Upper lobe of left lung (tissue), 6 donors: ENCODE measurements at places on chromosomes 3 and 15. TPM values are rescaled to one million over a fixed set of nuclear protein-coding genes. Genes with fewer than 3 reads are reported as not detected.

- DNase-seq, result no peak
- H3K27me3 ChIP-seq, result no peaks in the 10 kb centered on the region
- no peaks in the 10 kb centered on the region for H3K36me3 ChIP-seq
- H3K27ac ChIP-seq, result no peak overlapping the region
Observed at GRCh38 chr3:154782151-154782550, 298.0 kb upstream of the MME start.

- no peak overlapping the region for H3K4me3 ChIP-seq
- no peaks in the 10 kb centered on the region for H3K27me3 ChIP-seq
- peak overlapping the region; percentile 53 for H3K27ac ChIP-seq
- H3K4me1 ChIP-seq, result no peaks in the 10 kb centered on the region
Observed at GRCh38 chr15:61558172-61559136, 329.4 kb upstream of the RORA start.

GRCh38 chr3:114848643-114849350 lies 298.3 kb downstream of the ZBTB20 start:
- DNase-seq, result no peak
- peaks cover 17% of the 10 kb centered on the region for H3K4me1 ChIP-seq
- H3K36me3 ChIP-seq, result no peaks in the 10 kb centered on the region
- no peak overlapping the region for H3K27ac ChIP-seq
- no peaks in the 10 kb centered on the region for H3K27me3 ChIP-seq
- no peak overlapping the region for H3K4me3 ChIP-seq

- H3K4me3 ChIP-seq, result no peak overlapping the region
- H3K4me1 ChIP-seq, result peaks cover 29% of the 10 kb centered on the region
- H3K36me3 ChIP-seq, result peaks cover 4% of the 10 kb centered on the region
- no peak overlapping the region for H3K27ac ChIP-seq
Observed at GRCh38 chr15:42172475-42172874, 16.0 kb upstream of the PLA2G4F start.

- H3K4me1 ChIP-seq, result peaks cover 11% of the 10 kb centered on the region
- no peak overlapping the region for H3K4me3 ChIP-seq
- no peaks in the 10 kb centered on the region for H3K36me3 ChIP-seq
- H3K27me3 ChIP-seq, result no peaks in the 10 kb centered on the region
Observed at GRCh38 chr15:94238539-94239118, 7.3 kb downstream of the MCTP2 start.

DNA sequence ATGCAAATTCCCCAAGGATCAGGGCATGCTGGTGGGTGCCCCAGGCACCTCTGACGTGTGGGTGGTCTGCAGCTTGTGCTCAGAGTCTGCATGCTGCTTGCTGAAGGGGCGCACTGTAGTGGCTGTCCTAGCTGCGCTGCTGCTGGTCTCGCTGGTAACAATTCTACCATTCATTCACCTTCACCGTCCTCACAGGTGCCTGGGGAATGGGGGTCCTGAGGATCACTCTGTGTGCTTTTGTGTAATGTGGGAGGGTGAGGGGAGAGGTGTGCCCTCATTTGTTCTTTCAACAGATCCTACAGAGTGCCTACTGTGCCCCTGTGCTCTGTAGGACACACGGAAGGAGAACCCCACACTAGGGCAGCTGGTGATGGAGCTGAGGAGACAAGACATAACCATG lies 2.1 kb upstream of the ITGA11 start:
- no peaks in the 10 kb centered on the region for H3K27me3 ChIP-seq
- no peak overlapping the region for H3K27ac ChIP-seq
- H3K36me3 ChIP-seq, result no peaks in the 10 kb centered on the region
- DNase-seq, result no peak

GRCh38 chr15:40906991-40907802 lies 12.9 kb downstream of the VPS18 start:
- peaks cover 17% of the 10 kb centered on the region for H3K36me3 ChIP-seq
- H3K4me1 ChIP-seq, result peaks cover 75% of the 10 kb centered on the region
- peak overlapping the region; percentile 93 for H3K27ac ChIP-seq

DNA sequence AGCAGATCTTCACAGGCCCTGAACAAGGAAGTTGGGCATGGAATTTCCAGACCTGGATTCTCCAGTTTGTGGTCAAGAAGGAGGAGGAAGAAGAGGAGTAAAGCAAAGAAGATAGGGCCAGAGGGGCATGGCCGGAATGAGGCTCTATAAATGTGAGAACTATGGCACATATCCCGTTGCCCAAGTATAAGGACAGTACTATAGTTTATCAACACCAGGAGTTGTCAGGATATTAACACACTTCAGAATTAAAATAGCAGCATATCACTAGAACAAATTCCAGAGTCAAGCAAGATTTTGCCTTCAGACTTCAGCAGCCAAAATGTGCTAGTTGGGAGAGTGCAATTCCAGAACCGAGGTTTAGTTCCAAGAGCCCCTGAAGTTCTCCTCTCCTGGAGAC lies 38.4 kb upstream of the PHLDB2 start:
- H3K36me3 ChIP-seq, result no peaks in the 10 kb centered on the region
- H3K4me3 ChIP-seq, result no peak overlapping the region
- no peak overlapping the region for H3K27ac ChIP-seq
- no peak for DNase-seq

GRCh38 chr3:2701471-2701870 lies 408.7 kb downstream of the IL5RA start:
- no peaks in the 10 kb centered on the region for H3K4me1 ChIP-seq
- no peak overlapping the region for H3K27ac ChIP-seq
- H3K27me3 ChIP-seq, result no peaks in the 10 kb centered on the region
- H3K36me3 ChIP-seq, result no peaks in the 10 kb centered on the region
- no peak overlapping the region for H3K4me3 ChIP-seq
- DNase-seq, result no peak

DNA sequence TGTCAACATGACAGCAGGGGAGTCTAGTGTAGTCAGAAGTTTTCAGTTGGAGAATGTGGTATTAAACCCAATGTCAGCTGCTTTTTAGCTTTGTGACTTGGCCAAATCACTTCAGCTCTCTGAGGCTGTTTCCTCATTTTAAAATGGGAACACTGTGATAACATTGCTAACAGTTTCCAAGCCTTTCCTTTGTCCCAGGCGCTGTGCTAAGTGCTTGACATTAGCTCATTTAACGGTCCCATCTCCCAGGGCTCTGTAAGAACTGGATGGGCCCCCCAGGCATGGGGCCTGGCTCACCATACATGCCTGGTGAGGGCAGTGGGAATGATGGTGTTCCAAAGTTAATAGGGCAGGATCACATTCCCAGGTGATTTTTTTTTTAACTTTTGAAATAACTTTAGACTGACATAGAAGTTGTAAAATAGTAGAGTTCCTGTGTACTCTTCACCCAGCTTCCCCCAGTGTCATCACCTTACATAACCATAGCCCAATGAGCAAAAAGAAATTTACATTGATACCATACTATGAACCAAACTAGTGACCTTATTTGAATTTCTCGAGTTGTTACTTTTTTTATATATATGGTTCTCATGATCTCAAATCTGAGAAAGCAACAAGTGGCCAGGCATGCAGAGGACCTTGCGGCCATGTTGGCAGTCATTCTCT lies 7.7 kb downstream of the RASL12 start:
- no peak for DNase-seq
- no peak overlapping the region for H3K4me3 ChIP-seq
- H3K4me1 ChIP-seq, result peaks cover 6% of the 10 kb centered on the region
- H3K27me3 ChIP-seq, result no peaks in the 10 kb centered on the region

DNA sequence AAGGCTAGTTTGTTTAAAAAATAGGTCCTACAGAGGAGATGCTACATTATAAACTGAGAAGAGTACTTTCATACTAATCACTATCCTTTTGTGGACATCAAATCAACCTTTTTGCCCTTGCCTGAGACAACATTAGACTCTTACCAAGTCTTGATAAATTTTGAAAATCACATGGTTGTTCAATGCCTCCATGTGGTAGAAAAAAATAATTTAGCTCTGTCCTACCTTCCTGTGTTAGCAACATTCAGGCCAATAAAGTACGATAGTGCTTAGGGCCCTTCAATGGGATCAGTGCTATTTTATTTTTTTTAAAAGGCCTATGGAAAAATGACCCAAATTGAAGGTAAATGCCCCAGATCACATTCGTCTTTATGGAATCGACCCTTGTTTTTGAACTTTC lies 5.0 kb upstream of the UBE2E1 start:
- no peak for DNase-seq
- H3K4me1 ChIP-seq, result no peaks in the 10 kb centered on the region
- no peaks in the 10 kb centered on the region for H3K36me3 ChIP-seq
- no peaks in the 10 kb centered on the region for H3K27me3 ChIP-seq
- H3K4me3 ChIP-seq, result no peak overlapping the region
- no peak overlapping the region for H3K27ac ChIP-seq

GRCh38 chr3:182585532-182586150 lies 207.7 kb upstream of the ATP11B start:
- no peaks in the 10 kb centered on the region for H3K36me3 ChIP-seq
- no peaks in the 10 kb centered on the region for H3K27me3 ChIP-seq
- H3K4me3 ChIP-seq, result no peak overlapping the region

- no peak overlapping the region for H3K4me3 ChIP-seq
- no peaks in the 10 kb centered on the region for H3K36me3 ChIP-seq
- no peaks in the 10 kb centered on the region for H3K4me1 ChIP-seq
Observed at GRCh38 chr3:47104259-47104658, 59.7 kb downstream of the SETD2 start.

DNA sequence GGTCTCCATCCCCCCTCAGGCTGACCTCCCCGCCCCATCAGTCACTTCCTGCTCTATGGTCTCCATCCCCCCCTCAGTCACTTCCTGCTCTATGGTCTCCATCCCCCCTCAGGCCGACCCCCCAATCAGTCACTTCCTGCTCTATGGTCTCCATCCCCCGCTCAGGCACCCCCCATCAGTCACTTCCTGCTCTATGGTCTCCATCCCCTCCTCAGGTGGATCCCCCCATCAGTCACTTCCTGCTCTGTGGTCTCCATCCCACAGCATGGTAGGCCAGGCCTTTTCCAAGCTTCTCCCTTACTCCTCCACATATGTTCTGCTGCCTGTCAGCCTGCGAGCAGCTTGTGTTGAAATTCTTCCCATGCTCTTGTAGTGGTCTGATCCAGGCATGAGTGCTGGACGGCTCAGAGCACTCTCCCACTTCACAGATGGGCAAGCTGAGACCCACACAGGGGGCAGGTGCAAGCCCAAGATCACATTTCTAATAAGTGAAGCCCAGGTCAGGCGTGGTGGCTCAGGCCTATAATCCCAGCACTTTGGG lies 36.8 kb downstream of the BDH1 start:
- no peaks in the 10 kb centered on the region for H3K27me3 ChIP-seq
- no peak overlapping the region for H3K27ac ChIP-seq
- no peak overlapping the region for H3K4me3 ChIP-seq
- H3K36me3 ChIP-seq, result no peaks in the 10 kb centered on the region
- peaks cover 24% of the 10 kb centered on the region for H3K4me1 ChIP-seq
- DNase-seq, result no peak

DNA sequence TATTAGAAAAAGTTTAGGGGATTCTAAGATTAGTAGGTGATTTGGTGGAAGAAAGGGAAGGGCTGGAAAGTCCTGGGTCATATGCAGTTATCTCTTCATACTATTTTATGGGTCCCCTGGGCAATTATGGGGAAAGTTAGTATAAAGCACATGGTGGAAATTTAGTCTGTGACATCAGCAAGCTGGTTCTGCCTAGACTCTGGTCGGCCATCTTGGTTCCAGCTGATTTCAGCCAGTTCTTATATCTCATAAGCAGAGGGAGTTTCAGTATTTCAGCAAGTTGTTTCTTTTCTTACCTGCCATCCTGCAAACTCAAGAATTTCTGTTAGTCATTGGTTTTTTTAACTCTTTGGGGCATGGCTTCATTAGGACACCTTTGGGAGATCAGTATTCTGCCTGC lies 1.0 kb upstream of the LYZL4 start:
- H3K4me1 ChIP-seq, result no peaks in the 10 kb centered on the region
- no peaks in the 10 kb centered on the region for H3K27me3 ChIP-seq
- H3K27ac ChIP-seq, result no peak overlapping the region
- H3K36me3 ChIP-seq, result no peaks in the 10 kb centered on the region

- H3K27me3 ChIP-seq, result no peaks in the 10 kb centered on the region
- no peaks in the 10 kb centered on the region for H3K36me3 ChIP-seq
- H3K4me3 ChIP-seq, result no peak overlapping the region
- no peaks in the 10 kb centered on the region for H3K4me1 ChIP-seq
- DNase-seq, result no peak
Observed at GRCh38 chr15:40137303-40138200, 23.3 kb upstream of the BUB1B start.

- H3K4me3 ChIP-seq, result no peak overlapping the region
- no peak for DNase-seq
- no peaks in the 10 kb centered on the region for H3K36me3 ChIP-seq
- H3K27me3 ChIP-seq, result no peaks in the 10 kb centered on the region
- H3K27ac ChIP-seq, result no peak overlapping the region
Observed at GRCh38 chr15:67267951-67268941, 13.7 kb downstream of the IQCH start.

GRCh38 chr3:10283638-10284037 lies 9.1 kb downstream of the GHRL start:
- no peak overlapping the region for H3K4me3 ChIP-seq
- peaks cover 25% of the 10 kb centered on the region for H3K36me3 ChIP-seq
- H3K27me3 ChIP-seq, result no peaks in the 10 kb centered on the region
- no peak for DNase-seq
- peaks cover 4% of the 10 kb centered on the region for H3K4me1 ChIP-seq
- H3K27ac ChIP-seq, result no peak overlapping the region

GRCh38 chr3:160780245-160780644 lies 24.2 kb downstream of the PPM1L start:
- H3K36me3 ChIP-seq, result no peaks in the 10 kb centered on the region
- peaks cover 7% of the 10 kb centered on the region for H3K4me1 ChIP-seq
- no peak for DNase-seq
- H3K27ac ChIP-seq, result no peak overlapping the region
- no peaks in the 10 kb centered on the region for H3K27me3 ChIP-seq

DNA sequence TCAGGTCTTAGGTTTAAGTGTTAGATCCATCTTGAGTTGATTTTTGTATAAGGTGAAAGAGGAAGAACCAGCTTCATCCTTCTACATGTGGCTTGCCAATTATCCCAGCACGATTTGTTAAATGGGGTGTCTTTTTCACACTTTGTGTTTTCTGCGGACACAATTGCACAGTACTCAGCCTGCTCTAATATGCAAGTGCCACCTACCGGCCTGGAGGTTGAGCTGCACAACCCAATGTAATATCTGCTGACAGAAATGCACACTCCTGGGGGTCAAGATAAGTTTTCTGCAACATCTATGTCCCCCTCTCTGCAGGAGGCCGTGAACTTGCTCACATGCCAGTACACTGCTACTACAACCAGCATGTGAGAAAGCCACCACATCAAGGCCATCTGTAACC lies 791.9 kb upstream of the ROBO1 start:
- H3K27me3 ChIP-seq, result no peaks in the 10 kb centered on the region
- no peaks in the 10 kb centered on the region for H3K4me1 ChIP-seq
- H3K36me3 ChIP-seq, result no peaks in the 10 kb centered on the region
- DNase-seq, result no peak

- H3K36me3 ChIP-seq, result peaks cover 28% of the 10 kb centered on the region
- no peaks in the 10 kb centered on the region for H3K27me3 ChIP-seq
- peaks cover 22% of the 10 kb centered on the region for H3K4me1 ChIP-seq
Observed at GRCh38 chr3:32453346-32453745, 49.3 kb downstream of the CMTM6 start.

- H3K27me3 ChIP-seq, result no peaks in the 10 kb centered on the region
- H3K4me3 ChIP-seq, result no peak overlapping the region
- H3K4me1 ChIP-seq, result peaks cover 7% of the 10 kb centered on the region
Observed at GRCh38 chr15:69718916-69719315, 266.3 kb downstream of the RPLP1 start.

MASP1 gene
- total RNA-seq, result 0.59 TPM

CHRNA3 gene
- total RNA-seq, result 0.49 TPM

WHAMM gene
- total RNA-seq, result 11.3 TPM

BOC gene
- total RNA-seq, result 4.2 TPM

STRA6 gene
- not detected for total RNA-seq

NTRK3 gene
- 4.2 TPM for total RNA-seq

TRH gene
- 0.55 TPM for total RNA-seq

PLOD2 gene
- total RNA-seq, result 6.8 TPM

CFAP100 gene
- total RNA-seq, result 0.09 TPM

C15orf61 gene
- 6.1 TPM for total RNA-seq

TUSC7 gene
- not detected for total RNA-seq

C3orf22 gene
- not detected for total RNA-seq

CD86 gene
- 4.2 TPM for total RNA-seq

GDPGP1 gene
- total RNA-seq, result 7.2 TPM

SLC27A2 gene
- total RNA-seq, result 1.0 TPM
